ENCODE measurements at places on chromosomes 12 and 14.

GRCh38 chr12:119634743-119635142 is 33.2 kb upstream of the PRKAB1 start:
- DNase-seq: no peak

GRCh38 chr12:77060136-77060882 is 5.1 kb downstream of the E2F7 start:
- no peak for DNase-seq

DNA sequence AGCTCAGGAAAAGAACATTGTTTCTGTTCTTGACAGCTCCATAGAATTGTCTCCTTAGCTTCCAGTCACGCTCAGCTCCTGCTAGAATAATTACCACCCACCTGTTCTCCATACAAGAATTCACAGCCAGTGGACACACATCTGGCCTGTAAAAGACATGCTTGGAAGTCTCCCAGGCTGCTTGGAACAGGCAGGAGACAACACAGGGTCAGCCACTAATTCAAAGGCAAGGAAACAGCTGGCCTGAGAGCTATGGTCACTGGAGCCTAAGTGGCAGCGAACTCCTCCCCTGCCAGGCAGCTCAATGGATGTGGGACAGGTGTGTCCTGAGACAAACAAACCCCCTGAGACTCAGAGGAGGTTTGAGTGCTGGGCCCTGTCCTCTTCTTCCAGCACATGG is 22.9 kb upstream of the LTBP2 start:
- DNase-seq: no peak

DNA sequence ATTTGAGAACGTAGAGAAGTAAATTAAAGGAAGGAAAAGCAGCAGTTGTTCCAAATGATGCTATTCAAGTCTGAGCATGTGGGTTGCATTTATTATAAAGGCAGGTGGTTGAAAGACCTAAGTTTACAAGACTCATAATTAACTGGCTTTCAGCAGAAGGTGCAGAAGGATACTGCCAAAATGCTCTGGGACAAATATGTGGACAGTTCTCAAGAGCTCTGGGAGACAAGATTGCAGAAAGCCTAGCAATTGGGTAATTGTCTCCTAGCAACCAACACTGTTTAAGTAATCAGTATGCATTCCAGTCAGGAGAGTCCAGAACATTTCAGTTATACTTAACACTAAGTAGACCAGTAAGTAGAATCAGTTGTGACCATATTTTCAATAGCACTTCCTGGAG is 131.5 kb downstream of the GPR135 start:
- peak; percentile 68 for DNase-seq

DNA sequence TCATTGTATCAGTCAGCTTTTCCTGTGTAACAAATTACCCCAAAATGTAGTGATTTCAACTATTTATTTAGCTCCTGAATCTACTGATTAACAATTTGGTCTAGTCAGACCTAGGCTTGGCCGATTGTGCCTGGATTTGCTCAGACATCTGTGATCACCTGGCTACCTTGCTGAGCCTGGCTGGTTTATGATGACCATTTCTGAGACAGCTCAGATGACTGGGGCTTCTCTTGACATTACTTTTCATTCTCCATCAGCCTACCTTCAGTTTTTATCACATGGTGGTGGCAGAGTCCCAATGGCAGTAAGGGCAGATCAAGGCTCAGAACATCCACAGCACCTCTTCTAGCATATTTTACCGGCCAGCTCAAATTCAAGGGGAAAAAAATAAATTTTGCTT is 286.3 kb downstream of the BTG1 start:
- no peak for DNase-seq
